Stimulated activated CD4-positive, alpha-beta T cell treated with anti-CD3 and anti-CD28 coated beads, TNF-alpha, amount 100 ng/mL, for 4 hours (primary cell): ENCODE measurements at places on chromosomes 7 and 10.

DNA sequence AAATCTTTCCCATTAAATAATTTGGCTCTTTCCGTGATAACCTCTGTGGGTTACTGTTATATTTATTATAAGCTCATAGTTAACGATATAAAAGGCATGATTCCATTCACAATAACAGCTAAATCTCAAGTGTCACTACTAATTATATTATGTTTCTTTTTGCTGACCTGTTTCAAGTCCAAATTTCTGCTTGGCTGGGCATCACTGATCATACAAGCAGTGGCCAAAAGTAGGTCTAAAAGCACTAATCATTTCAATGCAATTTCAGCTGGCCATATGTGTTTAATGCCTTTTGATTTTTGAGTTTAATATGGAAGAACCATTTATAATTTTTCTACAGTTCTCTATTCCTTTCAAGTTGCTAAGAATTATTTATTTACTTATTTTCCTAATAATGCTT is 110.7 kb downstream of the SEMA3A start:
- DNase-seq = no peak

- no peak for DNase-seq
These were observed 5.0 kb downstream of the ABCB8 start for GRCh38 chr7:151032936-151033863.

DNA sequence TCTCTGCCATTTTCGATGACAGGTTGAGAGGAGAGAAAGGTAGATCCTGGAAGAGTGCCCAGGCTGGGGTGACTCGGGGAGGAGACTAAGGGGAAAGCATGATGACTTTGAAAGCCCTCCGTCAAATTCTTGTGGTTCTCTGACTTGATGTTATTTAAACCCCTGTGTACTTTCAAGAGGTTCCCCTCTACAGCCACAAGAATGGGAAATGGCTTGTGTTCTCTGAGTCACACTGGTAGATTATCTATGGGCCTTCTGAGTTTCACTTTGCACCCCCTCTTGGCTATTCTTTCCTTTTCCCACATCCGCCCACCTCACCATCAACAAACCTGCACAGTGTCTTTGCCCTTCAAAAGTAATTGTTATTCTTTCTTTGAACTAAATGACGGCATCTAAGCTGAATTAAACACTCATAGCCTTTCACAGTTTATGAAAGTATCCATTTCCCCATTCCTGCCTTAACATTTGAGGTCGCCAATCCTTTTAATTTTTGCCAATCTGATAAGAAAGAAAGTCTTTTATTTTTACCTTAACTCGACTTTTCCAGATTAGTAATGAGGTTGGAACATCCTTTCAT is 24.1 kb downstream of the PRF1 start:
- DNase-seq = no peak

- DNase-seq = no peak
These were observed 71.9 kb downstream of the C10orf105 start for GRCh38 chr10:71647526-71648253.

GRCh38 chr10:104255311-104255981 is 754 bp downstream of the GSTO1 start:
- DNase-seq = no peak

DNA sequence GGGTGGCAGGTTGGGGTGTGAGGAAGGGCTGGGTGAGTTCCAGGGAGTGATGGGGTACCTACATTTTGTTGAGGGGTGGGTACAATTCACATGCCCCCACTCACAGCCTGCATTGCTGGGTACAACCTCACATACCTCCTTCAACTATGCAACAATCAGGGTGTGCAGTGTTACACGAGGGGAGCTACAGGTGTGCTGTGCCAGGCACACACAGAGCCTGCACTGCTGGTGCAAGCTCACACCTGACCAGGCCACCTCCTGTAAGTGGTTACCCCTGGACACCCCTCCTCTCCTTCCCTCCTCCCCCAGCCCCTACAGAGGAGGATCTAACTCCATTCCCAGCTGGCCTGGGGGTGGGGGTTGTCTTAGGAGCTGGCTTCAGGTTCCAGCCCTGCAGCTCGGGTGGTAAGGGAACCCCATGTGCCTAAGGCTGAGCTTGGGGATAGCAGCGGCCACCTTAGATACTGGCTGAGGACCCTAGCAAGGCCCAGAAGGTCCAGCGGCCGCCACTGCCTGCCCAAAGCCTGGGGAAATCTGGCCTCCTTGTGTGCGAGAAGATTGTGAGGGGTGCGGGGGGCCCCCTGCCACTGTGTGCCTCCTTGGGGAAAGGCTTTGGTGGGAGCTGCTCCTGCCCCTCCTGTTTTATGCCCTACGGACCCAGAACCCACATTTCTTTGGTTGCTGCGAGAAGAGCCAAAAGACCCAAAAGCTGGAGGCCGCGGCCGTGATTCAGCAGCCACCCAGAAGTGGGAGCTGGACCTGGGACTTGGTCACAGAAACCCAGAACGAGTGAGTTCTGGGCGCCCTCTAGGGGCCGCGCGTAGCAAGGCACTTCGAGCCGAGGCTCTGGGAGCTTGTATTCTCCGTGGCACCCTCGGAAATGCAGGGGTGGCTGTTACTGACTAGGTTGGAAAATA is 10.8 kb downstream of the TLX1 start:
- DNase-seq = peak; percentile 72

- no peak for DNase-seq
These were observed 179.9 kb upstream of the KLF14 start for GRCh38 chr7:130913639-130914553.

GRCh38 chr10:72248468-72249151 is 25.1 kb upstream of the DDIT4 start:
- DNase-seq = peak; percentile 29

DNA sequence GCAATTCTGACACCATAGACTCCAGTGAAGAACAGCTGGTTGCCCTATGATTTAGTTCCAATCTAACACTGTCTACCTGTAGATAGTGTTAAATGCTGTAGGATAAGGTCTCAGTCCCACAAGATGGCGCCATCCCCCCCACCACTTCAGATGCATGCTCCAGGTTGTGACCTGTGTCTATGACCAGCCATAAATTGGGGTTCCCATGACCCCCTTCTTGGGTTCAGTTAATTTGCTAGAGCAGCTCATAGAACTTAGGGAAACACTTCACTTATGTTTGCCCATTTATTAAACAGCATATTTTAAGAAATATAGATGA is 13.1 kb downstream of the CCSER2 start:
- no peak for DNase-seq

- no peak for DNase-seq
These were observed 29.4 kb upstream of the PPP1R9A start for GRCh38 chr7:94877731-94878670.

DNA sequence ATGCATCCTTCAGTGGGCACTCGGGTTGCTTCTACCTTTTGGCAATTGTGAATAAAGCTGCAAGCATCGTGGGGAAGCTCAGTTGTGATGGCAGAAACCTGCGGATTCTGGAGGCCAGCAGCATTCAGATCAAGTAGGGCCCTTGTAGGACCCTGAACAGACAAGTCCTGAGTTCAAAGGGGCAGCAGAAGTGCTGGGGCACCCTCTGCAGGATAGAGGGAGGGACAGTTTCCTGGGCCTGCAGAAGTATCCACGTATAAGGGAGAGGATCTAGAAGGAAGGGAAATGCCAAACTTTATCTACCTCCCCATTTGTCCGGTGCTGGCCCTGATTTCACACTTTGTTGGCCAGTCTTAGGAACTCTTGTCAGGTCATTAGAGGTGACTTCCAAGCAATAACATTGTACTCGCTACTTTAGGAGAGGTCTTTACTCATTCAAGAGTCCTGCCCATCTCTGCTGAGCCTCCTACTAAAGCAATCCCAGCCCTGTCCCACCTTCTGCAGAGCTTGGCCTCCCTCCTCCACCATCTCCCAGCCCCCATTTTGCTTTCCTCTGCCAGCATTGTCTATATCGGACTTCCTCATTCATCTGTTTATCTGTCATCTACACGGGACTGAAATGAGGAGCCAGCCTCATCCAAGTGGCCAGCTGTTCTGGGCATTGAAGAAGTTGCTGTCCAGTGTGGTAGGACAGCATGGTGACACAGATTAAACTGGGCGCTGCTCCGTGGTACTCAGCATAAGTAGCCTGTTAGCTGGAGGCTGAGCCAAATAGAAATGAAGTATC is 26.6 kb upstream of the R3HCC1L start:
- DNase-seq = no peak

GRCh38 chr7:3968234-3968633 is 667.2 kb downstream of the SDK1 start:
- DNase-seq = no peak

DNA sequence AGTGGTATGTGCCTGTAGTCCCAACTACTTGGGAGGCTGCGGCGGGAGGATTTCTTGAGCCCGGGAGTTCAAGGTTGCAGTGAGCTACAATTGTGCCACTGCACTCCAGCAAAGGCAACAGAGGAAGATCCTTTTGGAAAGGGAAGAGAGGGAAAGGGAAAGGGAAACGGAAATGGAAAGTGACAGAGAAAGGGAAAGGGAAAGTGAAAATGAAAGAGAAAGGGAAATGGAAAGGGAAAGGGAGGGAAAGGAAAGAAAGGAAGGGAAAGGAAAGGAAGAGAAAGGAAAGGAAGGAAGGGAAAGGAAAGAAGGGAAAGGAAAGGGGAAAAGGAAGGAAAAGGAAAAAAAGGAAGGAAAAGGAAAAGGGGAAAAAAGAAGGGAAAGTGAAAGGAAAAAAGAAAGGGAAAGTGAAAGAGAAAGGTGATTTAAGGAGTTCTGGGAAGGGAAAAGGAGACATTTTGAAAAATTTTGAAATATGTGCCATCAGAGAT is 2.3 kb upstream of the ZC3HAV1 start:
- DNase-seq = no peak

DNA sequence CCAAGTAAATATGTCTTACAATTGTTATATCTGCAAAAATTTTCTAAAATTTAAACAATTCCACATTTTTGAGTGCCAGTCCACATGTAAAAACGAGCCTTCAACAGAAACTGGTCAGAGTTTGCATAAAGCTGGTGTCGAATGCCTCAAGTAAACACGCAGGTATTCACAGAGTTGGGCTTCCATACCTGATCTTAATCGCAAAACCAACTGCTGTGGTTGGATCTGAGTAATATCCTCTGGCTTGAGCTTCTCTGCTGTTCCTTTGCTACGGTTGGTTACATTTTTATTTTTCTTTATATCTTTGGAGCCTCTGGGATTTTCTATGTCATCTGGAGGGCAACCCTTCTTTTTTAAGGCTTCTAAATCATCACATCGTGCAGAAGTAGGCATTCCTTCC is 28.4 kb downstream of the ITGB1 start:
- DNase-seq = no peak

GRCh38 chr10:31770307-31770902 is 158.2 kb downstream of the ARHGAP12 start:
- peak; percentile 26 for DNase-seq

- DNase-seq = no peak
These were observed 3.3 kb downstream of the NUDT13 start for GRCh38 chr10:73113551-73113950.

GRCh38 chr7:100641463-100641859 is at the start of gene TFR2:
Gene TFR2, minus strand, starts transcription at chr7:100641552. Its CDS starts 43 bp downstream, at chr7:100641509.
- DNase-seq = no peak

DNA sequence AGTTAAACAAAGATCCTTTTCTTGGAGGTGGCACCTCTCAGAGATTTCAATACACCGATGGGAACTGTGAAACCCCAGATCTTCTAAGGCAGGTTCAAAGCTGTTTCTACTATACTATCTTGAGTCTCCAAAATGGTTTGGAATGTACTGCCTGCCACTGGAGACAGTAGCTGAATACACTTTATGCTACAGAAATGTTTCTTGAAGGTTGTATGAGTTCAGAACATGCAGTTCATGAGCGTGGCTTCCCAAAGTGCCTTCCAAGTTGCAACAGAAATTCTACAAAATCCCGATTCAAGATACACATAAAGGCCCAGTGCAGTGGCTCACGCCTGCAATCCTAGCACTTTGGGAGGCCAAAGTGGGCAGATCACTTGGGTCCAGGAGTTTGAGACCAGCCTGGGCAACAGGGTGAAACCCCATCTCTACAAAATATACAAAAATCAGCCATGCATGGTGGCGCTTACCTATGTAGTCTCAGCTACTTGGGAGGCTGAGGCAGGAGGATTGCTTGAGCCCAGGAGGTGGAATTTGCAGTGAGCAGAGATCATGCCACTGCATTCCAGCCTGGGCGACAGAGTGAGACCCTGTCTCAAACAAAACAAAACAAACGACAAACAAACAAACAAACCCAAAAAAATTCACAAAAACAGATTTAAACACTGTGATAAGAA is 36.3 kb downstream of the FAM171A1 start:
- no peak for DNase-seq

DNA sequence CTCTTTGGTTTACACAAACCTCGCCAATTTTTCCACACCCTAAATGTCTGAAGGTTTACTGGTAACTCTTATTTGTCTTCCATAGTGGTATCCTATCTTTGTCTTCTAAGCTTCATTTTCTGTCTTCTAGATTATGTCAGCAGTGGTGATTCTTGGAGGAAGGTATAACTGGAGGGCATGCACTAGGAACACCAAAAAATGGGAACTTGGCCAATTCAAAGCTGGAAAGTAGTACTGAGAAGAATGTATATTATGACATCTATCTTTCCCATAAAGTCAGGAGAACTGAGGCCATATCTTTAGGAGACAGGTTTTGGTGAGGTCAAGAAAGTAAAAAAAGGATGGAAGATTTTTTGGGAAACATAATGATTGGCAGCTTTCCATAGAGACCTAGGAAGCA is 113.3 kb downstream of the CPEB3 start:
- DNase-seq = no peak
